CD4-positive, alpha-beta T cell treated with Interleukin-21 for 1 hour (primary cell): ENCODE measurements at places on chromosomes 5 and 9.

GRCh38 chr5:52727020-52727419 lies 60.7 kb upstream of the ITGA1 start:
- peak; percentile 21 for DNase-seq

DNA sequence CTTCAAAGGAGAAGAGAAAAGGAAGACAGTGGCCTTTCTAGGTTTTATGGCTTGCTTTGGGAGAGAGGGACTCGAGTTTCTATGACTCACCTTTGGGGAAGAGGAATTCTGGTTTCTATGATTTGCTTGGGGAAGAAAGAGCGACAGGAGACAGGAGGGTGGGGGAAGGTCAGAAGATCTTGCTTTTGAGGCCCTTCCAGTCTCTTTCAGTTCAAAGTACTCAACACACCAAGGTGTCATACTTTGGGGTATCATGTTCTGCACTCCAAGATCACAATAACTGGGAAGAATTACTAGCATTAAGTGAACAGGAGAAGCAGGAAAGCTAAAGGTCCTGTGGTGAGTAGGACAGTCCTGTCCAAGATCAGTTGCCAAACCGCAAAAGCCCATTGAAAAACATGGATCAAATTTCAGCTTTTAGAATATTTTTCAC lies 324.5 kb downstream of the ARHGEF28 start:
- DNase-seq, result no peak

- DNase-seq, result no peak
Observed at GRCh38 chr5:57199866-57200265, 26.0 kb downstream of the GPBP1 start.

- no peak for DNase-seq
Observed at GRCh38 chr9:87016681-87017080, 69.4 kb upstream of the GAS1 start.

DNA sequence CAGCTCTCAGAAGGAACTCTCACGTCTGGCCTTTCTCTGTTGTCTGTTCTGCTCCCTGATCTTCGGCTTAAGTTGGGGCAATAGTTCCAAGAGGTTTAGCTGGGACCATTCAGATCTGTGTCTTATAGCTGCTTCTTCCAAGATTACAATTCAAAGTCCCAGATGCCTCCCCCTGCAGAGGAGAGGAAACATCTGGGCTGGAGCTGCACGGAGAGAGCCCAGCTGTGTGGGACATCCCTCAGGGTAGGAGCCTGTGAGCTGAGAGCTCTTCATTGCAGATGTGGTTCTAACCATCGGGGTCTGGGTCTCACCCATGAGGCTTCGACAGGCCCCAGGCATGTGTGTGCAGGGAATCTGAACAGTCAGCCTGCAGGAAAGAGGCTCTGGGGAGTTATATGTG lies 9.0 kb upstream of the PHF19 start:
- no peak for DNase-seq
